ENCODE measurements at places on chromosomes 4 and X.

GRCh38 chr4:3607690-3608552, 75.7 kb upstream of the LRPAP1 start:
- DNase-seq, result no peak

DNA sequence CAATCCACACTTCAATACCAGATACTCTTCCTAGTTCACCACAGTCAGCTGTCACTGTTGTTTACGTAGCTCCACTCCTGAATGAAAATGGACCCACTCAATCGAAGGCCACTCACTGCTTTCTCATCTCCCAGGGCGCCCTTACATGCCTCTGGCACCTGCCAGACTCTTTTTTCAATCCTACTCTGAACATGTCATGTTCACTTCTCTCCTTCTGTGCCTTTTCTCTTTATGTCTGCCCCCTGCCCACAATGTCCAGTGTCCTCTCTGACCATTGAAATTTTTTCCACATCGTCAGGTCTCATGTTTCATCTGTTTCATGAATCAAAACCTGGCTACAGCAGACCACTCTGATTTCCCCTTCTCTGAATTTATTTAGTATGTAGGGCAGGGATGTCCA, 1.3 kb upstream of the MGAT4D start:
- DNase-seq, result no peak

- DNase-seq, result no peak
Observed at GRCh38 chrX:45184211-45184610, 16.5 kb downstream of the DIPK2B start.

GRCh38 chr4:6771229-6771671, 11.3 kb upstream of the KIAA0232 start:
- no peak for DNase-seq

- no peak for DNase-seq
Observed at GRCh38 chr4:52984462-52984881, 122.4 kb downstream of the RASL11B start.

DNA sequence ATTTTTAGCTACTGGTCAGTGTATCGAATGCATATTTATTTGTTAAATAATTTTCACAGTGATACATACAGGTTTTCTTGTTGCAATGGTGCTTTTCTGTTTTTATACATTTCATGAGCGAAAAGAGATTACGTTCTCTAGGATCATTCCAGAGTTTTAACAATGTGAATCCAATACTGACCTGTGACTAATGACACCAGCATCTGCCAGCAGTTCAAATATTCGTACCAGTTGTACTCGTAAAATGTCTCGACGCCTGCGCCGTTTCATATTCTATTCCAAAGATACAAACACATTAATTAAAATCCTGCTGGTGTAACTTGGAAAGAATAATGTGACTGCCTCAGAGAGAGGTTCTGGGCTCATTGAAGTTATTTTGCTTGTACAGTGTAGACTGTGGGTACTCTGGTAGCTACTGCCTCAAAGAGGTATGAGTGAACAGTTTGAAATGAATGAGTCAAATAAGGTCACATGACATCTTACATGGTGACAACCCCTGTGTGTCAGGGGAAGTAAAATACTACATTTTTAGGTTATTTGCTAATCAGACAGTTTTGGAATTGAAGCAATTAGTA, 80.7 kb downstream of the ZAR1 start:
- DNase-seq, result no peak

- DNase-seq, result no peak
Observed at GRCh38 chr4:15235135-15235534, 192.7 kb upstream of the C1QTNF7 start.

GRCh38 chr4:13984991-13985800, 357.7 kb upstream of the BOD1L1 start:
- no peak for DNase-seq

GRCh38 chrX:102866981-102867656, 70.0 kb upstream of the RAB40AL start:
- DNase-seq, result no peak

- DNase-seq, result no peak
Observed at GRCh38 chr4:37648084-37648817, 37.9 kb downstream of the RELL1 start.

DNA sequence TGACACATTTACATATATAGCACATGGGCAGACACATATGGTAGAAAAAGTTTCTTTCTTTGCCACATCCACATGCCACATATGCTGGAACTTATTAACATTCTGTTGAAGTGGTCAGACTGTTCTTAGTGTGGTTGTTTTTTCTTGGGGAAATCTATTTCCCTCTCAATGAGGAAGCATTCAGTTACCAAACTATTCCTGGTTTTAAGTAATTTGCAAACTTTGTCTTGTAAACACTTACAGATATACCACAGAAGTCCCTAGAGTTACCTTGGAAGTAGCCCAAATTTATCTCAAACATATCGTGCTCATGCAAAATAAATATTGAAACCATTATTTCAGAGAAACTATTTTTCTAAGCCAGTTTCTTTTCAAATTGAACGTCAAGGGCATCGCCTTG, 625.5 kb upstream of the INTU start:
- no peak for DNase-seq

DNA sequence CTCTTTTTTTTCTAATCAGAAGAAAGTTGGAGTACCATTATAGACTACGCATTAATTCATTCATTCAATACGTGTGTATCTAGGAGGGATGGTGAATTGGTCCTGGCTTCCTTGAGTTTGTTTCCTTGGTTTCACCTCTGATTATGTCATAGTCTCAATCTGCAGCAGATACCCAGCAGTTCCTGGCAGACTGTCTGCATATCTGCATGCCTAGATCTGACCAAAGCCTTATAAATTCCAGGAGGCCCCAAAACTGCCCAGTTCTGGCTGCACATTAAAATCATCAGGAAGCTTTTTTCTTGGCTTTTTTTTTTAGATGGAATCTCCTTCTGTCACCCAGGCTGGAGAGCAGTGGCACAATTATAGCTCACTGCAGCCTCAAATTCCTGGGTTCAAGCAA, 27.2 kb upstream of the SLC34A2 start:
- no peak for DNase-seq

GRCh38 chrX:16120431-16120830, 2.9 kb upstream of the GRPR start:
- DNase-seq, result no peak

DNA sequence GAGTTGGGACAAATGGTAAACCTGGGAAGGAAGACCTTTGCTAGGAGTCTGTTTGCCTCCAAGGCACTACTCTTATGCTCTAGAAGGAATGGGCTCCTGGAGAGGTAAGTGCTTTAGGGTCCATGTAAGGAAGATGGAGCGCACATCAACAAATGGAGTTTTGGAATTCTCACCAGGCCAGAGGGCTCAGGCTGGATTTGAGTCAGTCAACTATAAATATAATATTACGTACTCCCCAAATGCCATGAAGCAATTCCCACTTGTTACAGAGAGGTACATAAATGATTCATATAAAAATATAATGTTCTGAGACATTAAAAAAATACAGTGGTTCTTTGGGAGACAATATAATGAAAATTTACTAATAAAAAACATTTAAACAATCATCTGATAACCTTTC, 1.6 kb upstream of the SLC9B1 start:
- no peak for DNase-seq

GRCh38 chr4:15238720-15239119, 189.1 kb upstream of the C1QTNF7 start:
- DNase-seq, result no peak

- DNase-seq, result no peak
Observed at GRCh38 chr4:1767061-1767769, 25.9 kb upstream of the FGFR3 start.
